ENCODE measurements at places on chromosomes 5 and 9.
A peak's percentile ranks its signal among the peaks of the same experiment; 100 is the strongest.

- no peak for DNase-seq
Observed at GRCh38 chr5:116437351-116437705, 137.3 kb downstream of the SEMA6A start.

- DNase-seq, result no peak
Observed at GRCh38 chr5:88540471-88541115, 271.9 kb upstream of the TMEM161B start.

DNA sequence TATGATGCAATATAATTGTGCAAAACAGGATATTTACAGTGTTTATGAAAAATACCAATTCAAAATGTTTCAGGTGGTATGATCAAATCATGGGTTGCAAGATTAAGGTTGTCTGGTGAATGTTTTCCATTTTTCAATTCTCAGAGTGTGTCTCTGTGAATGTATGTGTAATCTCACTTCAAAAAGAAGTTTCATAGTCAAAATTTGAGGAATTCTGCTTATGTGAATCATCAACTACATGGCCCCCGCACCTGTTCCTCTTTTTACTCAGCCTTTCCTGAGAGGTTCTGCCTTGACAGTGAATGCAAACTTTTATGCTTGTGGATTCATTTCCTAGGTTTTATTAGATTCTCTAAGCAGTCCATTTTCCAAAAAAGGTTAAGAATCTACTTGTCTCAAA is 32.1 kb downstream of the KCTD16 start:
- DNase-seq, result no peak

DNA sequence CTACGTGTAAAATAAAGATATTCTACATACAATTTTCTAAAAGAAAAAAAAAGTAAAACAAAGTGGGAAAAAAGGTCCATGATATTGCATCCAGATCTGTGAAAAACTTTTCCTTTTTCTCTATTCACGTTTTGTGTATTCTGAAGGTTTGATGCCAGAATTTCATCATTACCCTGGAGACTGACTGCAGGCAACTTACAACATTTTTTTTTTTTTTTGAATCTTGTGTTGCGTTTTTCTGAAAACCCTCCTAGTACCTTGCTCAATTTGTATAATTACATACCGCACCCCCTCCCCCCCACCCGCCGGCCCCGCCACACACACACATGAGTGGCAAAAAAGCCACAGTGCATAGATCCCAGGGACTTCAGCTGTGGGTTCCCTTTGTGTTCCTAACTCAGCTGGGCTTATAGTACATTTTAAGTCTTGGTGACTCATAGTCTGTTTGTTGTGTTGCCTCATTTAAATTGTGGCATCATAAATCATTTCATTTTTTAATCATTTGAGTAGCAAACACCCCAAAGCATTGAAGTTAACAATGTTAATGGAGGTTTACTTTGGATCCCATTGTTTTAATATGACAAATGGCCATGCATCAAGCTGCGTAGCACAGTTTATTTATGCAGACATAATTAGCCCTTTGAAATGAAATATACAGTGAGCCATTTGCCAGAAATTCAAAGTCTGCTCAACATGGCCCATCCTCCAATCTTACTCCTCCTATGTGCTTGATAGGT is 36.0 kb downstream of the PRDM6 start:
- no peak for DNase-seq

DNA sequence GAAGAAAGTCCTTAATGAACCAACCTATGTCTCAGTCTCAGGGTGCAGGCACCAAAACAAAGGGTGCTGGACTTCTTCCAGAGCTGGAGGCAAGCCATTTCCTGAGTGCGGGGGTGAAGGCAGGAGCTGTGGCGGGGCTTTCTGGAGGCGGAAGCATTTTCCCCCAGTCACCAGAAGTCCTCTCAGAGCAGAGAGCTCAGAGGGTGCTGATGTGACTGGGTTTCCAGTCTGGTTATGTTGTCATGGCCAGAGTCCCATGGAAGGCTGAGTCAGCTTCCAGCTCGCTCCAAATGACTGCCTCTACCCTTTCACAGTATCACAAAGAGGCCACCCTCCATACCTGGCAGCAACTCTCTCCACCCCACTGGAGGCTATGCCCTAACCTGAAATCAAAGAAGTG is 86.0 kb downstream of the TRPC7 start:
- no peak for DNase-seq

DNA sequence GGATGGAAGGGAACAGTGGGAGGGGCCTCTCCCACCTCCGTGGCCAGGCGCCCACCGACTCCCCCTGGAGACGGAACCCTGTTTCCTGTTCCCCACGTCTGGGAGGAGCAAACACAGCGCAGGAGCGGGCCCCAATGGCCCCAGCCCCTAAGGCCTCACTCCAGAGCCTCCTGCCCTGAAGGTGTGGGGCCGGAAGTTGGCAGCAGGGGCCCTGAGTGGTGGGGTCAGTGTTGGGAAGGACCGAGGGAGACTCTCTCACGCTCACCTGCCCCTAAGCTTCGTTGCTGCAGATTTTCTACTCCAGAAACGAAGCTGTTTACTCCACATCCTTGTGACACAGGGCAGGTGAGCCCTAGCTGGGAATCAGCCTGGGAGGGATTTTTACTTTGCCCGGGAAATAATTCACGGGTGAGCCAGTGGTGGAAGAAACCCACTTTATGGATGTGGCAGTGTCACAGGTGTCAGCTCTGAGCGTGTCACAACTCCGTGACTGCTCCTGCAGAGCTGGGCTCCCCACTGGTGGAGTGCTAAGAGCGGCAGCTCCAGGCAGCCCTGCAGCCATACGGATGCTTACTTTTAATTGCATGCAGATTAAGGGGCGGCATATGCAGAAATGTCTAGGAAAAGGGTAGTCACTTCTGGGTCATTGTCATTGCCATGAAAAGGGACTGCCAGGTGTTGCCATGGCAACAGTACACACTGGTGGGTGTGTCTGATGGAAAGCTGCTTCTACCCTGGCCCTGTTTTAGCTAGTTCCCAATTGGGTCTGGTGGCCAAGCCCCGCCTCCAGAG is 77.5 kb upstream of the OLFM1 start:
- DNase-seq, result no peak

GRCh38 chr9:98884849-98885248 is 58.9 kb upstream of the COL15A1 start:
- DNase-seq, result no peak

DNA sequence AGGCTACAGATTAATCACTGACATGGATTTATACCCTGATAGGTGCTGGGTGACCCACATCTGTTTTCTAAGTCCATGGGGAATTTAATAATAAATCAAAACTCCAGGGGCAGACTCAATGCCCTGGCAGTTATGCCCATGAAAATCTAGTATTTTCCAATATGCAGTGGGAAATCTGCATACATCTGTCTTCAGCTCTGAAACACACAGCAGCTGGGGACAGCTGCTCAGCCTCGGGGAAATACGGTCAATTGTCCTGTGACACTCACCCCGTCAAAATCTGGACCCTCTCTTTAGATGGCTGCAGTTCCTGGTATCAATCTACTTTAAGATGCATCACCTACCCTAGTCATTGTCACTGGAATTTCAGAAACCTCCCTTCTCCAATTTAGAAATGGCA is 12.7 kb upstream of the C1QTNF3 start:
- no peak for DNase-seq

DNA sequence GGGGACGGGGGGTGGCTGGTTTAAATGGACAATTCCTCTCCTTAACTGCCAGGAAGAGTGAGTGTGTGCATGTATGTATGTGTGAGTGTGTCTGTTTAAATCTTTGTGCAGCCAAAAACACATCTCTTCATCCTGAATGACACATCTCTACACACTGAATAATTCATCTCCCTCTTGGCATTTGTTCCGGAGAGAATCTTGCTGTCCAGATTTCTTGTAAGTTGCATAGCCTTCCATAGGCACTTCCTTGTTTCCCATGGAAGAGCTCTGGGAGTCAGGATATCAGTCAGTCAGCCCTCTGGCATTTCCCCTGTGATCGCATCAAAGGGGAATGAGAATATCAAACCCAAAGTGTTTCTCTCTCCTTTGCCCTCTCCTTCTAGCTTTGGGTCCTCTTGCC is 74.7 kb downstream of the WWC1 start:
- DNase-seq, result peak; percentile 83

GRCh38 chr9:21482213-21482612 is at the start of gene IFNE:
Gene IFNE, minus strand, starts transcription at chr9:21482313. Its CDS starts 619 bp downstream, at chr9:21481694.
- no peak for DNase-seq

DNA sequence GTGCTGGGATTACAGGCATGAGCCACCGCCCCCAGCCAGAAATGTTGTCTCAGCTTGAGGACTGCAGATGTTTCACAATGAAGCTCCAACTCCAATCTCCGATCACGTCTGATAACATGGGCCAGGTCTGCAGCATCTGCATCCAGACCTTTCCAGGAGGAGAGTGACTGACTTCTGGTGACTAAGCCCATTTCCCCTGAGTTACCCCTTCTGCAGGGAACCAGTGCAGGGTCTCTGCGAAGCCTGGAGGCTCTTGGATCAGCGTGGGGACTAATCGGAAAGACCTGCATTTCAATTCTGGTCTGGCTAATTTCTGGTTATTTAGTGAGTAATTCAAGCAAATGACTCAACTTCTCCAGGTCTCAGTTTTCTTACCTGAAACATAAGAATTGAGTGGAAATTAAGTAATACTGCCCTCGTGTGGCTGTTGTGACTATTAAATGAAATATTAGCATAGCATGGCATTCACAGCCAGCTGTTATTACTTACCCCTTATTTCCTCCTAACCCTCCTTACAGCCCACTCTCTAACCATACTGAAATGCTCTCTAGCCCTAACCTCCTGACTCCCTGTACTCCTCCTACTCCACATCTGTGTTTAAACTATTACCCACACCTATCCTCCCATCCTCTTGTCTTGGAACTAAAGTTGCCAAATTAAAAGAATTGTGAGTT is 2.2 kb upstream of the GNPDA1 start:
- DNase-seq, result peak; percentile 57

DNA sequence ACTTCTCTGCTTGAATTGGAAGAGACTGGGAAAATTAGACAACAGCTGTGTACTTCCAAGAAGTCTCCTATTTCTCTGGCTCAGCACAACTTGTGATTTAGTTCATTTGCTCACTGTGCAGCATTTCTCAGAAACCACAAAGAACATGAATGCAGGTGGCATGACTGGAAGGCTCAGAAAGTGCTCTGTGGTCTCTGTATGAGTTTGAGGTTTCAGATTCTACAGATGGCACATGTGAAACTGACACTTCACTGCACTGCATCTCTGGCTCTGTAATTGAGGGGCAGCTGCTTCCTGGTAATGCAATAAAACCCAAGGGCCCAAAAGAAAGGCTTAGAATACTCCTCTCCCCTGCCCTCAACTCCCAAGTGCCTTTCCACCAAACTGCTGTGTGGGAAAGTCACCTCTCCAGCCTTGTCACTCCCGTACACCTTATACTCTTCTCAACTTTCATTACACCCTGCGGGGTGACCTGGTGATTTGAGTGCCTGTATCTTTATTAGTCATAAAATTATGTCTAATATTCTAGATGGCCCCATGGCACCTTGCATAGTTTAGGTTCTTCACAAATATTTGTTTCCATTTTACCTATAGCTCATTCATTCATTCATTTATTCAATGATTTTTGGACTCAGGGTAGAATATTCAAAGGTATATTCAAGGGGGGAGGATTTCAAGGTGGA is 82.5 kb downstream of the ESM1 start:
- DNase-seq, result no peak

DNA sequence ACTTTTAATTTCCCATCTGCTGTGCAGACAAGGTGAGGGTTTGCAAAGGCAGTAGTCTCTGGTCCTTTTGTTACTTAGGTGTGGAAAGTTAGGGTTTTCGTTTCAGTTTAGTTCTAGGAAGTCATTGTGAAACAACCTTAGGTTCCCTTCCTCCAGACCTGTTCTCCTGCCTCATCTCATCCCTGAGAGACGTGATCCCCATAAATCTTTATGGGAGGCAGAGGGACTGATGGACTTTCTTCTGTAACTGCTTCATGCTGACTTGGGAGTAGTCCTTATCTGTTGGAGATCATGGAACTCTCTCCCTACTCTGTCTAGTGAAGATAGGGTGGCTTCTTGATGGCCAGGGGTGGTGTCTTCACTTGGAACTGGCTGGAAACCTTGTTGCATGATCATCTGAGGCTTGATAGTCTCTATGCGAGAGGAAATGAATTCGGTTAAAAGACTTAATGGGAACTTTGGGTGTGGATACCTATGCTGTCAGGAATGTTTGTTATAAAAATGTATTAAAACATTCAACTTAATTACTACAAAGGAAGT is 7.2 kb upstream of the GM2A start:
- no peak for DNase-seq

DNA sequence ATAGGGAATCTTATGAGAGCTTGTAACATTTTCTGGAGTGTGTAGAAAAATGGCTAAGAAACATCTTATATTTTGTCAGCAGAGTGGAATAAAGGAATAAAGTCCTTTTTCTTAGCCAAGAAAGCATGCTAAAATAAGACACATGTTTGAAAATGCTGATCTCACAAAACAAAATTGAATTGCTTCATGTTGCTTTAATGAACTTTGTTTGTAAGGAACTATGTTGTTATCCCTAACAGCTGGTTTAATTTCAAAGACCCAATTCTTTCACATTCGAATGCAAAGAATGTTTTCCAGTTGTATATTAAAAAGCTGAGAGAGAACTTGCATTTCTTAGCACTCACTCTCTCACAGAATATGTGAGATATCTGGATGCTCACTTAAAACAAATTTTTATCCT is 107.6 kb downstream of the MUSK start:
- no peak for DNase-seq

DNA sequence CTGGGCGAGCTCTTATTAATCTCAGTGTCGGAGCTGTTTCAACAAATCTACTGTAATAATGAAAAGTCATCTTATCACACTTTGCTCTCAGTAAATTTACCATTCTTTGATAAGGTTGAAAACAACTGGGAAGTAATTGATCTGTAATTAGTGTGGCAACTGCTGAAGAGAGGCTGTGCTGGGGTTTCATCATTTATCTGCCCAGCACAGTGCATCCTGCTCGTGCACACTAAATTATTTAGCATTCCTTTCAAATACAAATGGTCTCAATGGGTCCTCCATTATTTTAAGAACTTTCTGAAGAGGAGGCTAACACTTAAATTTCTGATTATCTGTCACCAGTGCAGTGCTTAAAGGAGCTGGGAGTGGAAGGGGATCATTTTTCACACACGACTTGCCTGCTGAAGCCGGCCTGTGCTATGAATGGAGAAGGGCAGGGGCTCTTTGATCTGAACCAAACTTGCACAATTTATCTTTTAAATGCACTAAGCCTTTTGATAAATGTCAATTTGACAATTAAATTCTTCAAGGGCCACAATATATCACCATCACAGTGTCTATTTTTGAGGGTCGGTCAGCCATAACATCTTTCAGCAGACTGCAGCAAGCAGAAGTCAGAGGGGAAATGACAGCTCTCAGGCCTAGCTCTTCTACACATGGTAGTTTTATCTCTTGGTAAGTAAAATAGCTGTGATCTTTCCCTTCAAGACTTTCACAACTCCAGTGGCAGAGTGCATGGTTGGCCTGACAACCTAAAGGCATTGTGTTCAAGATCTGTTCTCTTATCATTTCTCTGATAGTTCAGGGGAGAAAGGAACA is 106.4 kb upstream of the EFNA5 start:
- DNase-seq, result no peak

- no peak for DNase-seq
Observed at GRCh38 chr9:128718047-128718446, 5.9 kb downstream of the ZDHHC12 start.
